ENCODE measurements at places on chromosomes 12 and 14. TPM values are rescaled to one million over a fixed set of nuclear protein-coding genes. Genes with fewer than 3 reads are reported as not detected.

- no peak for DNase-seq
These were observed 8.5 kb upstream of the DIO3 start for GRCh38 chr14:101552786-101553231.

DNA sequence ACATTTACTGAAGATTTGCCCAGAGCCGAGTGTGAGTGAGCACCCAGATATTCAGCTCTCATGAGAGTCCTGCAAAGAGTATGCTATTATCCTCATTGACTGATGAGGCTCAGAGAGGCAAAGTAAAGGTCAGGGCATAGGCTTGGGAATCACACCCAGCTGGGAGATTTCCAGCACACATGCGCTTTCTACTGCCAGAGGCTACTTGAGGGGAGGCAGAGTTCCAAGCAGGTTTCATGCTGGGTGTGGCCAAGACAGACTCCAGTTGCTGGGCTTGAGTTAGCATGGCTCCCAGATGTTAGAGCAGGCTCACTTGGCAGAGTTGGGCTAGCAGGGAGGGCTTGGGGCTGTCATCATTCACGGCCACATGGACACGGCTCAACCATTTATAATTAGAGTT lies 14.4 kb upstream of the FAM181A start:
- no peak for DNase-seq

SOX5 gene
- 23.5 TPM for total RNA-seq

- no peak for DNase-seq
These were observed 4.5 kb downstream of the FICD start for GRCh38 chr12:108519558-108519957.

TMEM233 gene
- 2.4 TPM for total RNA-seq

CPNE6 gene
- total RNA-seq, result 1.5 TPM

AJUBA gene
- total RNA-seq, result 39.9 TPM

GPR84 gene
- total RNA-seq, result 0.34 TPM

DNA sequence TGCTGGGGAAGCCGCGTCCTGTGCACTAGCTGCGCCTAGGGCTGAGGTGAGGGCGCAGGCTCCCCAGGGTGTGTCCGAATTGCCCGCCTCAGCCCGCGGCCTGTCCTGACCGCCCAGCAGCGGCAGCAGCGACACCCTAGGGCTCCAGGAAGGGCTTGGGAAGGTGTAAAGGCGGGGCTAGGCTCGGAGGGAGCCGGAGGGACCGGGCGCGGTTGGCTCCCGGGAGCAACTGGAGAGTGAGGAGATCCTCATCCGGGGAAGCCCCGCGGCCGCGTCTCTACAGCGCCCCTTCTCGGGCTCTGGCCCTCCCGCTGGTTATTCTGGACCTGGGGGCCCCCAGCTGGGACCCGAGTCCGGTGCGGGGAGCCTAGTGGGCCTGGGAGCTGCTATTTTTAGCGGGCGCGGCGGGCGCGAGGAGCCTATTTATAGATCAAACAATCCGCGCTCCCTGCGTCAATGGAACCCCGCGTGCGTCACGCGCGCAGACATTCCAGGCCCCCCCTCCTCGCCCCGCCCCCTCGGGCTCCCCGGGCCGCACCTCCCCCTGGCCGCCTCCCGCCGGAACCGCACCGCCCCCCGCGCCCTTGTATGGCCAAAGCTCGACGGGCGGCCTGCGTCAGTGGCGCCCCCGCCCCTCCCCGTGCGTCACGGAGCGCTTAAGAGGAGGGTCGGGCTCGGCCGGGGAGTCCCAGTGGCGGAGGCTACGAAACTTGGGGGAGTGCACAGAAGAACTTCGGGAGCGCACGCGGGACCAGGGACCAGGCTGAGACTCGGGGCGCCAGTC lies at the start of gene NR4A1:
Gene NR4A1, plus strand, starts transcription at position 685 of the 784 bp plus-strand sequence. CDS start 2,887 bp downstream, outside the sequence.
- peak; percentile 97 for DNase-seq

EPYC gene
- not detected for total RNA-seq

SIX6 gene
- total RNA-seq, result not detected

TECPR2 gene
- total RNA-seq, result 36.3 TPM

IL23A gene
- 0.49 TPM for total RNA-seq

LMBR1L gene
- 85.7 TPM for total RNA-seq

GRCh38 chr12:3185260-3185870 lies 108.2 kb downstream of the TSPAN9 start:
- no peak for DNase-seq

- no peak for DNase-seq
These were observed 1.4 kb upstream of the ARID2 start for GRCh38 chr12:45727980-45728629.

GRCh38 chr12:93279565-93280412 lies 97.9 kb upstream of the NUDT4 start:
- no peak for DNase-seq

GRCh38 chr12:1644534-1645438 lies 15.8 kb downstream of the WNT5B start:
- peak; percentile 68 for DNase-seq

GRCh38 chr12:91975891-91976290 lies 169.8 kb downstream of the BTG1 start:
- no peak for DNase-seq

DNA sequence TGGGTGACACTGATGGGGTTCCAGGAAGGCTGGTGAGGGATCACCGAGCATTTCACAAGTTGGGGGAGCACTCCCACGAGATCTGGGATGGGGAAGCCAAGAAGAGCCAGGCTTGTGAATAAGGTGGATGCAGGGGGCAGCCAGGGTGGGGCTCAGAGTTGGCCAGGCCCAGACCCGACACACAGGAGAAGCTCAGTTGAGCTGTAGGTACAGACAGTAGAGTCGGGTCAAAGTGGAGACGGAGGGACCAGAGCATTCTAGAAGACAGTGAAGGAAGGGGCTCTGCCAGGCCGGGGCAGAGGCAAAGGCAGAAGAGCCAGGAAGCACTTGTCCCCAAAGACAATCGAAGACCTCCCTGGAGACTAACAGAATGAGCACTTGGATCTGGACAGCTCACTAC lies 70.9 kb upstream of the BCL11B start:
- no peak for DNase-seq

IFI27L2 gene
- 29.1 TPM for total RNA-seq

DNA sequence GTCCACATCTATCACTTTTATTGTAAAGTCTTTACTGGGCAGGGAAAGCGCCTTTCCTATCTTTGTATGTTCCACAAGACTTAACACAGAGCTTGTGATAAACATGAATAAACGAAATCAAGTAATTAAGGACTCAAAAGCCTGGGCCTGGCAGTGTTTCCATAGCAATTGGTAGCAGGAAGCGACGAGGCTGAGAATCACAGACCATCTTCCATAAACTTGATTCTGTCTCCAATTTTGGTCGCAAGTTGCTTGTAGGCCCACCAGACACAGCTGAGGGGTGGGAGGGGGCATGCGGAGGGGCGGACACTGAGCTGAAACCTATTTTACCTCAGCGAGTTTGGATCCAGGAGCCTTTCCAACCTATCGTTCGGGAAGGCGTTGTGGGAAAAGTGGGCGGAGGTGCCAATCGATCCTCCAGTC lies 302 bp downstream of the CCDC38 start:
- no peak for DNase-seq

MMP17 gene
- total RNA-seq, result 2.0 TPM

- no peak for DNase-seq
These were observed 60.7 kb downstream of the ZFC3H1 start for GRCh38 chr12:71602761-71603577.

- no peak for DNase-seq
These were observed 513.8 kb downstream of the RPL10L start for GRCh38 chr14:46137786-46138185.

- no peak for DNase-seq
These were observed 54.9 kb upstream of the PPP2R5C start for GRCh38 chr14:101706509-101707067.

- no peak for DNase-seq
These were observed 213.5 kb downstream of the PELI2 start for GRCh38 chr14:56331592-56332216.

DNA sequence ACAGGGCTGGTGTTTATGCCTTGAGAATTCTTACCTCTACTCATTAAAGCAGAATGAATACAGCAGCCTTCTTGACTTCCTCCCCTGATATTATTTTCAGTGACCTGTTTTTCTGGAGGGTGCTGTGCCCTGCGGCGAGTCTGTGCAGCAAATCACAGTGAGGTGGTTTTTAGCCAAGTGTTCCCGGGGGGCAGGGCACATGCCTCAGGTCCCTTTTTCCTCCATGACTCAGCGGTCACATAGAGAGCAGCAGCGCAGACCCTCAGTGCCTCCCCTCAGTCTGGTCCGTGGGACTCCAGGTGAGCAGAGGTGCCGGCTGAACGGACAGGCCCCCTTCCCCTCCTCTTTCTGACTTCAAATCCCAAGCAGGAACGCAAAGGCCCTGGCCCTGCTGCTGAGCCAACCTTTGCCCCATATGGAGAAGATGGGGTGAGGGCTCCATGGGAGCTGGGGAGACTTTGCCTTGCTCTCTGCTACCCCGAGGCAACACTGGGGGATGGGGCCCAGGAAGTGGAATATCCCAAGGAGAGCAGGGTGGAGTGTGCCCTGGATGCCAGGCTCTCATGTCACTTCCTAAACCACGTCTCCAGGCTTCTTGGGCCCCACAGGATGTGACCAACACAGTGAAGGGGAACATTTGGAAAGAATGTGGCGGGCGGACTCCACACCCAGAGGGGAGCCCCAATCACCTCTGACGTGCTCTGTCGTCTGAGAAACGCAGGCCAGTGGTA lies 90.0 kb downstream of the DHRS2 start:
- no peak for DNase-seq

DNA sequence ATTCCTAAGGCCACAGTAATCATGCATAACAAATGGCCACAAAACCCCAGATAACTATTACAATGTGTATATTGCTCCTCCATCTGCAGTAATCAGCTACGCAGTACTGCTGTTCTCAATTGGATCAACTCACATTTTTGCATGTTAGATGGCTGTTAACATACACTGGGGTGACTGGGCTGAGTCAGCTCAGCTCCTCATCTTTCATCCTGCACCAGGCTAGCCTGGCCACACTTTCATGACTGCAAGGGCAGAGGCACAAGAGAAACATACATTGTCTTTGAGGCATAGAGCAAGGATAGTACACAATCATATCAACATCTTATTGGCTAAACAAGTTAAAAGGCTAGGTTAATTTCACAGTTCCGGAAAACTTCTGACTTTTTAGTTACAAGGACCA lies 306.6 kb downstream of the SLC6A15 start:
- DNase-seq, result no peak

DNA sequence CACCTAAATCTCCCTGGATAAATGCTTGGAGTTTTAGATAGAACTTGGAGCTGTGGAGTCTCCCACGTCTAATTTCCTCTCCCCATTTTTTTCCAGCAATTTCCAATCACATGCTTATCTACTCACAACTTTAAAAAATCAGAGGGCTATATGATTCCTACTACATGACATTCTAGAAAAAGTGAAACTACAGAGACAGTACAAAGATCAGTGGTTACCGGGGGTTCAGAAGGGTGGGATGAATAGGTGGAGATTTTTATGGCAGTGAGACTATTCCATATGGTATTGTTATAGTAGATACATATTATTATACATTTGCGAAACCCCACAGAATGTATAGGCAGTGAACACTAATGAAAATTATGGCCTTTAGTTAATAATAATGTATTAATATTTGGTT lies 35.5 kb downstream of the ATF7 start:
- no peak for DNase-seq

TAS2R13 gene
- total RNA-seq, result 7.9 TPM

DNA sequence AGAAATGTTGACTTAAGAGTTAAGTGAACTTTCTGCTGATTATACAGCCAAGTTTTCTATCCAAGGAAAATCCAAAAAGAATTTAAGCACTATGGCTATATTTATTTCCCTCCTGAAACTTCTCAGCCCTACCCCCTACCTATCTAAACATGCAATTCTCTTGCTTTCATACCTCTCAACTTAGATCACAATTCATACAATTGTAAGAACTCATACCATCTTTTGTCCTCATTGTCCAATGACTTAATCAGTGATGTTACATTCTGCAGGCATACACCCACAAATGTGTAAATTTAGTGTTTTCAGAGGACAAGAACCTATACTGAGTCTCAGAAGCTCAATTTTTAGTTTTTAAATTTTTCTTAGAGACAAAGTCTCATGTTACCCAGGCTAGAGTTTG lies 62.1 kb downstream of the ZFC3H1 start:
- DNase-seq, result no peak

GRCh38 chr12:74538491-74539258 lies 1.0 kb downstream of the ATXN7L3B start:
- DNase-seq, result no peak

KHNYN gene
- 72.9 TPM for total RNA-seq

DNA sequence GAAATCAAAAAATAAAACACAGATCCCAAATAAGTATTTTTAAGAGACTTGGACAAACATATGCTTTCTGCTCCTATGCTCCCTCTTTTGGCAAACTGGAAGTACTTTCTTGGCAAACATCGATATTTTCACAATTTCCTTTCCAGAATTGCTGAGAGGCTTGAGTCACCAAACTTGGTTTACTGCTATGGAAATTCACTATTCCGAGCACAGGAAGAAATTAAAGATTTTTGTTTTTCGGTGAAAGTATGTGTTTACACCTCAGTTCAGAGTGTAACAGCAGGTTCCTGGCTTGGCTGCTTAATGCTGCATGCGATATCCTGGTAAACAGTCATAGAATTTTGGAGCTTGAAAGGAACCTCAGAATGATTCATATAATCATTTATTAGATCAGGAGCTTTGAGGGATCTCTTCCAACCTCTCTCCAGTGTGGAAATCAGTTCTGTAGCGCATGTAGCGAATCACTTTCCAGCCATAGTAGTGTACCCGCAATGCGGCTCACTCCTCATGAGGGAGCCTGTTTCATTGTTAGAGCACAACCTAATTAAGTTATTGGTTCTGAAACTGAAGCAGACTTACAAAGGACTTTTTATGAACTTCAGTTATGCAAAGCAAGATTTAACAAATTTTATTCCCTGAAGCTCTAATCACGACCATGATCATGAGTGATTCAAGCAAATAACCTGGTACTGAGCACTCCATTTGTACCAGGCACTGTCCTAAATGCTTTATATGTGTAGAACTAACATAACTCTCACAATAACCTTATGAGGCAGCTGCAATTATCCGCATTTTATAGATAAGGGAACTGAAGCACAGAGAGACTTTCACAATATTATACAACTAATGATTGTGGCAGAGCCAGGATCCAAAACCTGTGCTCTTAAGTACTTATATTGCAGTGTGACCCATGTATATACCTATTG lies 56.4 kb upstream of the ATP2A2 start:
- DNase-seq, result no peak

SLCO1B1 gene
- total RNA-seq, result not detected
